ENCODE measurements at places on chromosomes 7 and 10.

GRCh38 chr7:6460990-6461584 is 13.3 kb upstream of the DAGLB start:
- no peak for DNase-seq

- no peak for DNase-seq
Observed at GRCh38 chr7:91348711-91349110, 84.5 kb downstream of the FZD1 start.

GRCh38 chr7:101681170-101682007 is 52.3 kb upstream of the MYL10 start:
- DNase-seq, result peak; percentile 80

- DNase-seq, result no peak
Observed at GRCh38 chr7:20998309-20998708, 211.6 kb upstream of the SP8 start.

GRCh38 chr10:133022776-133023100 is 65.0 kb upstream of the ADGRA1 start:
- no peak for DNase-seq

Measured in AG09309 (cell line).